ENCODE measurements at places on chromosomes 2 and 18.

DNA sequence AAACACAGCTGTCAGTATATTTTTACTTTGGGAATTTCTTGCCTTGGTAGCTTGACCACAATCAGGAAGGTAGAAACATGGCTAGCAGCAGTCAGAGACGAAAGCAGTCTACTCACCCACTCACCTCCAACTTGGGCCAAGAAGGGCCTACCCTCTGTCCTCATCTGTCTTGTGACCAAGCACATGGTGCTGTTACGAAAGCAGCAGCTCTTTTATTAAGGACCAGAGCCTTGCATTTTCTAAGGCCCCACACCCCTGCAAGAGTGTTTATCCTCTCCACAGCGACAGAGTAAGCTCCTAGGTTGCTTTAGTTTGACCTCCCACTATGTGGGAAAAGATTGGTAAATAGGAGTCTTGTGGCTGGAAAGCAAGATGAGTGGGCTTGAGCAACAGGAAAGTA, 31.3 kb upstream of the MSTN start:
- DNase-seq = no peak

- DNase-seq = no peak
These were observed 84.0 kb upstream of the BOD1L2 start for GRCh38 chr18:57062844-57063243.

GRCh38 chr2:62202019-62202722, 6.3 kb downstream of the B3GNT2 start:
- no peak for DNase-seq

GRCh38 chr2:196970099-196970498, 43.6 kb upstream of the PGAP1 start:
- no peak for DNase-seq

GRCh38 chr2:60641811-60642788, 88.6 kb upstream of the BCL11A start:
- DNase-seq = no peak

GRCh38 chr2:38935568-38936172, 46.0 kb downstream of the ARHGEF33 start:
- no peak for DNase-seq

Data from chondrocyte (in vitro differentiated cells).